ENCODE measurements at places on chromosomes 3 and 15.

GRCh38 chr15:31027910-31028578, 36.6 kb upstream of the MTMR10 start:
- DNase-seq = no peak

GRCh38 chr15:62115847-62116246, 49.1 kb downstream of the C2CD4A start:
- no peak for DNase-seq

DNA sequence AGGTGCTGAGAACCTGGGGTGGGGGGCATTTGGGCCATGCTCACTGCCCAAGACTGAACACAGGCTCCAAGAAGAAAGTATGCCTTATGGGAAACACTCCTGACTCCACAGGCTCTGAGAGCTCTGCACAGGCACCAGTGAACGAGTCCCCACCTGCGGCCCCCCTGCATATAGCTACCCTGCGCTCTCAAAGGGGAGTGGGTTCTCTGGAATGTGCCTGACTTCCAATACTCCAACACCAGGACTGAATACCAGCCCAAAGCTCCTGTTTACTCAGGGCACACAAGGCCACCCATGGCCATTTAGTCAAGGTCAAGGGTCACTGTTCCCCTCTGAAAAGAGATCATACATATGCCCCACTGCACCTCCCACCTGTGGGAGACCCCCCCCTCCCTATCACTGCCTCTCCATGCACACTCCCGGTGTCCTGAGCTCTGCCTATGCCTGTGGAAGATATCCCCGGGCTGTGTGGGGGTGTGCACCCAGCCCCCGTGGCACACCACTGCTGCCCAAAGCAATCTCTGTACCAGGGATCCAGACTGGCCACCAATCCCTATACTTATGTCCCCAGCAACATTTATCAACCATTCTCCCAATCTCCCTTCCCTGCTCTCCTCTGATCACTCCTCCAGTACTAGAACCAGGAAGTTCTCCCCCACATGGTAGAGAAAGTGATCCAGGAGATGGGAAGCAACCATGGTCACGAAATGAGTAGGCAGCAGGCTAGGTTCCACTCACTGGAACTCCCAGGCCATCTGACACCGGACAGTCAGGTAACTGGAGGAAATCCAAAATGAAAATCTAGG, 1.5 kb upstream of the PLXNB1 start:
- no peak for DNase-seq

- peak; percentile 57 for DNase-seq
These were observed 3.3 kb downstream of the ANKRD63 start for GRCh38 chr15:40279437-40280141.

DNA sequence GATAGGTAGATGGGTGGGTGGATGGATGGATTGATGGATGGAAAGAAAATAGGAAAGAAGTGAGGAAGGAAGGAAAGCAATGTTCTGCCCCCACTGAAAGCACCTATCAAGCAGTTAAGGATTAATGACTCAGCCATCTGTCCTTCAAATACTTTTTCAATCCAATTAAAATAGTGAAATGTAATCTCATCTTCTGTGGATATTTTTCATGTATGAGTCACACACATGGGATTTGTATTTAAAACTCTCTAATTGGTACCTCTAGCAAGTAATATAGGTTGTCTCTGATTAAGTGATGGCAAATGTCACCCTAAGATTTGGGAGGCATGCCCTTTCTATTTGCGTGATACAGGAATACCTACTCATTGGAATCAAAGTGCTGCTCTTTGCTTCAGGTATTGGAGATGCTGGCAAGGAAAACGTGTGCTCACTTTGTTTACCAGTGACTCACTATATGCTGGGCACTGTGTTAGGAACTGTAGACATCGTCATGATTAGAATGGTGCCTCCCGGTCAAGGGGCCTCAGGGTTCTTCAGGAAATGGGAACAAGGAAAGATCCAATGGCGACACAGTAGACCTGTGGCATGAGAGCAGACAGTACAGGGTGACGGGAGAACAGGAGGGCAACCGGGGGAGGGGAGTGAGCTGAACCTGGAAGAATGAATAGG, 230.1 kb downstream of the CLSTN2 start:
- no peak for DNase-seq

GRCh38 chr3:36707623-36708409, 56.5 kb downstream of the DCLK3 start:
- no peak for DNase-seq

GRCh38 chr15:79978655-79979514, 7.9 kb upstream of the BCL2A1 start:
- no peak for DNase-seq

DNA sequence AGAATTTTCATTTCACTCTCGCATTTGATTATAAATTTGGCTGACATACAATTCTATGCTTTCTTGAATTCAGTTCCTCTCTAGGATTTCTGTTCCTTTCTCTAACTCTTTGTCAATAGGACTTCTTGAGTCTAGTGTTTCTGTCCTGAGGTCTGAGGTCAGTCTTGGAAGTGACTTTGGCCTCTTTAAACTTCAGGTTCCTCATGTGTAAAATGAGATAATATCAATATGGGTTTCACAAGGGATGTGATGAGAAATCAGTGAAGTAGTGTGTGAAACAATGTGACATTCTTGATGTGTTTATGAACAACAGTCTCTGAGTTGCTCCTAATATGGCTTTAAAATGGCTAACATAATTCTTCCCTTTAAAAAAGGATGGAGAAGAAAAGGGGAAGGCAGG, 92.2 kb downstream of the SV2B start:
- DNase-seq = no peak

- no peak for DNase-seq
These were observed 19.7 kb downstream of the SLC6A20 start for GRCh38 chr3:45776611-45777010.

- DNase-seq = no peak
These were observed 49.8 kb downstream of the LDHAL6B start for GRCh38 chr15:59256482-59256881.

- no peak for DNase-seq
These were observed 56.8 kb downstream of the IGSF11 start for GRCh38 chr3:118977671-118978392.

- no peak for DNase-seq
These were observed 30.5 kb downstream of the LRRK1 start for GRCh38 chr15:100949691-100950090.

DNA sequence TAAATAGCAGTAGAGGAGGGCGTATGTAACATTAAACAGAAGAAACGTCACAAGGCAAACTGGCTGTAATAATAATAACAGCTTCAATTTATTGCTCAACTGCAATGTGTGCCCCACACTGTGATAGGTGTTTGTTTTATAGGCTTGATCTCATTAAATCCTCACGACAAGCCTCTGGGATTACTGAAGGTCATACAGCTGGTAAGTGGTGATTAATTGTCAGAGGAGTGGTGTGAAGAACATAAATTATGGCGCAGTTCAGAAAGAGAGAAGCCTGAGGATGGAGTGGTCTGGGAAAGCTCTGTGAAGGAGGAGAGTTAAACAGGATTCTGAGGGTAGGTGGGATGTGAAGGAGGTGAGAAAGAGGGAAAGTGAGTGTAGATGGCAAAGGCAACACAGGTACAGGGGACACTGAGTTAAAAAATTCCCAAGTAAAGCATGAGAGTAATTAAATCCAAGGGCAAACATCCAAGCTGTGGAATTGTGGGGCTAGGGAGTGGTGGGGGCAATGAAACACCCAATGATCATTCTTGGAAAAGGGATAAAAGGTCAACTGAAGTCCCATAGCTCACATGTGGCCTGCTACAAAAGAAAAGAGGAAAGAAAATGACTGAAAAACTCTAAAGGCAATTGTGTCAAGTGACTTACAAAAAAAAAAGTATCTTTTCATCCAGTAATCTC, 16.5 kb upstream of the GLCE start:
- no peak for DNase-seq

- DNase-seq = peak; percentile 46
These were observed 36.3 kb upstream of the PLA2G4E start for GRCh38 chr15:42056934-42057798.

GRCh38 chr15:36449084-36449661, 130.3 kb upstream of the CDIN1 start:
- no peak for DNase-seq

DNA sequence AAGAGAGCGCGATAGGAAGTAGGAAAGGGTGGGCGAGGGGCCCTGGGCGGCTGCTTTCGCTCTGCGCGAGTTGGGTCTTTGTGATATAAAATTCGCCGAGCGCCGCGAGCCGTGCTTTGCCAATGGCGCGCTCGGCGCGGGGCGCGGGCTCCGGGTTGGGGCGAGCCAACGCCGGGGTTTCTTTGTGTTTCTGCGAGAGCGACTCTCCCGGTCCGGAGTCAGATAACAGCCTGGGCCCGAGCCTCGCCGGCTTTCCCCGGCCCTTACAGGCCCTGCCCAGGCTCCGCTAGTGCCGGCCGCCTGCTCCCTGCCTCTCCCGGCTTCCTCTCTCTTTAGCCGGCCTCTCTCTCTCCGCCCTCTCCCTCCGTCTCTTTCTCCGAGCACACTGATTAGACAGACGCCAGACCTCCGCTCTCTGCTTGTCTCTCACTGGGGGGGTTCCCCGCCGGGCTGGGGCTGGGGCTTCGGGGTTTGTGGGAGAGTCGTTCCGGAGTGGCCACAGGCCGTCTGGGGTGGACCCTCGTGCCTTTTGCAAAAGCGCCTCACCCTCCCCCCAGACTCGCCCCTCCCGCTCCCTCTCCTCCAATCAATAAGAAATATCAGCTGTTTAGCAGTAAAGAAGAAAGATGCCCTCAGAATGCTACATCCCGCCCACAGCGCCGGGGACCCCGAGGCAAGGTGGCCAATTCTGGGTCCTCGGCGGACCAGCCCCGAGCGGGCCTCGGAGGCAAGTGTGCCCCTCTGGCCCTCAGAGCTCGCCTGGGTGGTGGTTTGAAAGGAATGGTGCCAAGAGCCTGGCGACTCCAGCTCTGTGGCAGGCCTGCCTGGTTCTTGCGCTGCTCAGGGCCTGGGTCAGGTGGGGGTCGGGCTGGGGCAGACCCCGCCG, 2.9 kb downstream of the NR2F2 start:
- no peak for DNase-seq

GRCh38 chr15:62242999-62243398, 77.9 kb upstream of the C2CD4B start:
- no peak for DNase-seq

- no peak for DNase-seq
These were observed 109.0 kb downstream of the OSBPL10 start for GRCh38 chr3:31871939-31872507.

DNA sequence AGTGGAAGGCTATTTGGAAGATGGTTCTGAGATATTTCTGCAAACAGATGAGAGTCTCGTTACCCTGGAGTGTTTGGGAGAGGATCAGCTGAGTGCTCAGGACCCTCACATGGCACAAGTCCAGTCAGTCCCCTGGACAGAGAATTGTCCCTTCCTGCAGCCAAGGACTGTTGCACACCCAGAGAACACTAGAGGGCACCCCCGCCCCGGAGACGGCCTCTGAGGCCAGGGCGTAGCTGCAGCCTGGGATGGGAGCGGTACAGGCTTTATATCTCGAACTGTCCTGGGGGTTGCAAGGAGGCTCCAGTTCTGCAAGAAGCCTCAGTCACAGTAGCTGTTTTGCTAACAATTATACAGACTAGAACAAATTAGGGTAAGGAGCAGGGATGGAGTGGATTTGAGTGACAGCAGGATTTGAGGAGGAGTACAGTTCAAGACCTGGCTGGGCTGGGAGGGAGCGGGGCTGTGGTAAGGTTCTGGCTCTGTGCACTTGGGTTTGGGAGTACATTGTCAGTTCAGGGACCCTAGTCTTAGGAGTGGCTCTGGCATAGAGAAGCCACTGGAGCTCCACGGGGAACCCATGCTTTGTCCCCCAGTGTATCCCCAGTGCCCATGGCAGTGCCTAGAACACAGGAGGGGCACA, 67.6 kb upstream of the HACD2 start:
- peak; percentile 4 for DNase-seq

GRCh38 chr15:52262364-52262763, 33.2 kb downstream of the MYO5C start:
- DNase-seq = no peak

DNA sequence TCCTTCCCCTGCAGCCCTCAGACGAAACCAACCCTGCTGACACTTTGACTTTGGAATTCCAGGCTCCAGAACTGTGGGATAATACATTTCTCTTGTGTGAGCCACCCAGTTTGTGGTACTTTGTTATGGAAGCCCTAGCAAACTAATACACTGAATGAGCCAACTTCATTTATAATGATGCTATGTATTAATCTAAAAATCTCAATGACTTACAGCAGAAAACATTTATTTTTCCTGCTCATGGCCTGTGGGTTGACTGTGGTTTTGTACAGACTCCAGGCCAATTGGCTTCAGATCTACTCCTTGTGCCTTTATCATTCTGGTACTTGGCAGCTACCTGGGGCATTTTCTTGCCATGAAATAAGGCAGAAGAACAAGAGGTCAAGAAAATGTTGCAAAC, 152.4 kb downstream of the EBLN2 start:
- no peak for DNase-seq

GRCh38 chr3:5505163-5505562, 317.7 kb downstream of the EDEM1 start:
- no peak for DNase-seq

DNA sequence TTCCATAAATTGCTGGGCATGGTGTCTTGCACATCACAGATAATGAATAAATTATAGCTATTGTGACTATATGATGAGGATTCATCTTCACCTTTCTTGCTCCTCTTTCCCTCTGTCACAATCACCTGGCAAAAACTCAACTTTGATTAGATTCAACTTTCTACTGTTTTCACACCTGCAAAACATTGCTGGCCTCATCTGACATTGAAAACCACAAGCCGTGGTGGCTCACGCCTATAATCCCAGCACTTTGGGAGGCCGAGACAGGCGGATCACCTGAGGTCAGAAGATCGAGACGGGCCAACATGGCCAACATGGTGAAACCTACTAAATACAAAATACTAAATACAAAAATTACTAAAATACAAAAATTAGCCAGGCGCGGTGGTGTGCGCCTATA, 12.7 kb upstream of the PEX5L start:
- no peak for DNase-seq

- DNase-seq = no peak
These were observed 36.6 kb downstream of the HERC1 start for GRCh38 chr15:63797116-63797515.

DNA sequence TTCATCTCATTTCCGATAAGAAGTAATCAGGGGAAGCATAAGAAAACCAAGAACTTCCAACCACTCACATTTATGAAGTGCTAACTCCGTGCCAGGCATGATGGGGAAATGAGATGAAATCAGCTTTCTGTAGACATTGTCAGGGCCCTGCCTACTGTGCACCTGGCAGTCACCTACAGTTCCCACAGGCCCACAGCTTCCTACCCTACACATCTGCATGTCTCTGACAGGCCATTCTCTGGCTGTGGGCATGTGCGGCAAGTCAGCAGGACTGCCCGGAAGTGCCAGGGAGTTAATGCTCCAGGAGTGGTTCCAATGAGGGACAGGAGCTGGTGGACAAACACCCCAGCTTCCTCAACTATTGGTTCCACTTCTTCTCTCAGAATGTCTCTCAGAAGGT, 24.3 kb downstream of the EIF1B start:
- DNase-seq = no peak

DNA sequence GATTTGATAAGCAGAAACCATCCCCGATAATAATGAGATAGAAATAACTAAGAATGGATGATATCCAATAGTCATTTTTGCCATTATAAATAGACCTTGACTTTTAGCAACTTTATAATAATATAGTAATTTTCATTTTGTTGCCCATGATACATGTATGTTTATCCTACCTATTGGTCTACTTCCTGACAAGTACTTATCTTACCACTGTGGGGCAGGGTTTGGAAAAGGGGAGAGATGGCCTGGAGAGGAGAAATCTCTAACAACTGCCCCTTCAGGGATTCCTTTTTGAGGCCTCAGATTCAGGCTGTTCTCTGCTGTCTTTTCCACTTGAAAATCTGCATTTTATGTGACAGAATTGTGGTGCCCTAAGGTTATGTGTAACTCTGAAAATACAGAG, 42.2 kb downstream of the FAM98B start:
- no peak for DNase-seq

- DNase-seq = no peak
These were observed 422.2 kb downstream of the FHIT start for GRCh38 chr3:60829058-60829457.
